NCI-H2227 treated with DMSO at 0.1 percent for 48 hours (cell line): ENCODE measurements at places on chromosomes 16 and 17.
A peak's percentile ranks its signal among the peaks of the same experiment; 100 is the strongest.

GRCh38 chr17:49076573-49077384 lies 55.8 kb upstream of the B4GALNT2 start:
- no peak for DNase-seq

- no peak for DNase-seq
Measured at GRCh38 chr17:63402431-63403212, 43.5 kb downstream of the CYB561 start.

- no peak for DNase-seq
Measured at GRCh38 chr17:28239271-28239624, 79.8 kb upstream of the TMEM97 start.

DNA sequence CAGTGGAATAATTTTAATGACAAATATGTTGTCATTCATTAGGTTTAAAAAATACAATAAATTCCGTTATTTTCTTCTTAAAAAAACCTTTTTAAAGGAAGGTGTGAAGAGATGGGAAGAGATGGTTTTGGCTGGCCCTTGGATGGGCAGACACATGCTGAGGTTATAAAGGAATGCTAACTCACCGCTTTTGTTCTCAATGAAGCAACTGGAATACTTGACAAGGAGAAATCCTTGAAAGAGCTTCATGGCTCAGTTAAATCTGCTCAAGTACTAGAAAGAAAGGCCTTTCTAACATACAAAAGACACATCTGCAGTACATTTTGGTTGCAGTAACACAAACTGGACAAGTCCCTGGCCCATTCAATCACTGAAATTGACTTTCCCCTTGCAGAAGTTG lies 158.3 kb upstream of the KCNJ16 start:
- no peak for DNase-seq

- DNase-seq = no peak
Measured at GRCh38 chr16:62450291-62450690, 414.1 kb upstream of the CDH8 start.

DNA sequence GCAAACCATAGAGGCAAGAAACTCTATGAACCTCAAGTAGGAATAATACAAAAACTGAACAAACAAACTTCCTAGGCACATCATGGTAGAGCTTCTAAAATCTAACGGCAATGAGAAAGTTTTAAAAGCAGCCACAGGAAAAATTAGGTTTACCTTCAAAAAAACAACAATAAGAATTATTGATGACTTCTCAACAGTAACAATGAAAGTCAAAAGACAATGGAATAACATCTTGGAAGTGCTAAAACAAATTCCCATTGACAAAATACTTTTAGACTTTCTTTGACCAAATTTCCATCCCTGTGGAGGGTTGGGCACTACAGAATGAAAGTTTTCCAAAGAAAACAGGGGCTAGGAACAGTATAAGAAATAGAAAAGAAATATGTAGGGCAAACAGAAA lies 222.9 kb upstream of the ERCC4 start:
- no peak for DNase-seq

- no peak for DNase-seq
Measured at GRCh38 chr17:52995147-52995546, 827.6 kb upstream of the KIF2B start.

DNA sequence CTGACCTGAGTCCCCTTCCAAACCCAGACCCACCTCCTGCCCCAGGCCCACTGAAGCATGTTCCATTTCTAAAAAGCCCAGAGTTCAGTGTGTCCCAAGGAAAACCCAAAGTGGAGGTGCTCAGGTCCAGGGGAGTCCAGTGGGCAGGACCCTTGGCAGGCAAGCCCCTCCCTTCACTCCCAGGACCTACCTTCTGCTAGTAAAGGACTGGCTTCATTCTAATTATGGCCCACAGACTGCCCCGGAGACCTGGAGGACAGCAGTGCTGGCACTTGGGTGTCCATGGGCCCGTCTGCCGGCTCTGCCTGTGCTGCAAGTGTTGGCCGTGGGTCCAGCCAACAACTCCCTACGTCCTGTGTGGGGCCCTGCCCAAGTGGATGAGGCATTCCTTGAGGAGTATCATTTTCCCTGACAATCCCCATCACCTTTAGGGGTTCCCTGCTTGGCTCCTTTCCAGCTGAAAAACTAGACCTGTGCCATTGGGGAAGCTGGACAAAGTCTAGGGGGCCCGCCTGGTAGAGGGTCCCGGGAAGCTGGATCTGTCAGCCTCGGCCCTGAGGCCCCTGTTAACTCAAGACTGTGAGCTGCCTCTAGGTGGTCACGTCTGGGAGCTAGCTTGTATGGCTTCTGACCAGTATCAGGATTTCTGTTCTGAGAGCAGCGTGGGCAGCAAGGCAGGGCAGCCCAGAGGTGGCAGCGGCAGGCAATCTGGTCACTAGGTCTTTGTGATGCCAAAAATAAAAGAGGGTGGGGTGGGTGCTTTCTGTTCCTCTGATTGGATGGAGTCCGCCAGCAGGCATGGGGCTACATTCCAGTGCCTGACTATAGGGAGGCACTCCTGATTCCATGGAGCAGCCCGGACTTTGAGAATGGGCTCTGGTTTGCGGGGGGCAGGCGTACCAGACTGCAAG lies 8.2 kb downstream of the CBX2 start:
- DNase-seq = no peak

GRCh38 chr16:19700319-19700781 lies 17.7 kb downstream of the KNOP1 start:
- no peak for DNase-seq

- no peak for DNase-seq
Measured at GRCh38 chr17:50514936-50515702, 6.9 kb downstream of the MYCBPAP start.

DNA sequence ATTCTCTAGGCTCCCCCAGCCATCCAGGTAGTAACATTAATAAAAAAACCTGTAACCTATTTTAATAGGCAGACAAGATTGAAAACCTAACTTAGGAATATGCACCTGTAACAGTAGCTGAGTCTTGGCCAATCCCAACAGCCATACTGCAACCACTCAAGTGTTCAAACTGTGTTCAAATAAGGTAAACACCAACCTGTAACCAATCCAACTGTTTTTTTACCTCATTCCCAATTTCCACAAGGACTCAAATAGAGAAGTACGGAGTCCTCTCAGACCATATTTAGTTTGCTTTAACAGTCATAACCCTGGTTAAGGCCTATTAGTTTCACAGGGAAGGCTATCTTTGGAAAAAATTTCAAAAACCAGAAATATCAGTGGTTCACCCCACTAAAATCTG lies 40.4 kb upstream of the NOS2 start:
- no peak for DNase-seq

- no peak for DNase-seq
Measured at GRCh38 chr17:73646409-73647300, 2.4 kb upstream of the SDK2 start.

DNA sequence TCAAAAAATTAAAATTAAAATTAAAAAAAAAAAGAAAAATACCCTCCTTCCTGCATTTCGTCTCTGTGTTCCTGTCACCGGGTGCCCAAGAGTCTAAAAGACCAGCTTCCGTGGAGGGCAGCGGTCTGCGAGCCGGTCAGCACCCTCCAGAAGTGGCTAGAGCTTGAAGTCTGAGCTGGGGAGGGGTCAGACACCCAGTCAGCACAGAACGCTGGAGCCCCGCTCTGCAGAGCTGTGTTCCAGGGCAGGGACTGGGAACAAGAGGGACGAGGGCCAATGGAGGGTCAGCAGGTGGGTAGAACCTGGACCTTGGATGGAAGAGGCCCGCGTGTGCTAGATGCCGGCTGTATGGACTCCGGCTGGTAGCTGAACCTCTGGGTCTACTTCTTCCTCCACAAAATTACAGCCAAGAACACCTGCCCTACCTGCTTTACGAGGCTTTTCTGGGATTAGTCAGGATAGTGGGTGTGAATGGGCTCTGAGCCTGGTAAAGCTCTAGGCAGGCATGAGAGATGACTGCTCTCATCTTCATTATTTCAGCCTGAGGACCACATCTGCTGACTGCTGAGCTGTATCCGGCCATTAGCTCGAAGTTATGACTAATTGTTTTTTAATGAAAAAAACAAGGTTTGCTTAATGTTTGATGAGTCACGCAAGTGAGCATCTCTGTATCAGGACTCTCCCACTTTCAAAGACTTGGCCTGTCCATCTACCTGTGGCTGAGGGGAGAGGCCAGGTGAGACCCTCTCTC lies 5.9 kb downstream of the TRPV1 start:
- no peak for DNase-seq

DNA sequence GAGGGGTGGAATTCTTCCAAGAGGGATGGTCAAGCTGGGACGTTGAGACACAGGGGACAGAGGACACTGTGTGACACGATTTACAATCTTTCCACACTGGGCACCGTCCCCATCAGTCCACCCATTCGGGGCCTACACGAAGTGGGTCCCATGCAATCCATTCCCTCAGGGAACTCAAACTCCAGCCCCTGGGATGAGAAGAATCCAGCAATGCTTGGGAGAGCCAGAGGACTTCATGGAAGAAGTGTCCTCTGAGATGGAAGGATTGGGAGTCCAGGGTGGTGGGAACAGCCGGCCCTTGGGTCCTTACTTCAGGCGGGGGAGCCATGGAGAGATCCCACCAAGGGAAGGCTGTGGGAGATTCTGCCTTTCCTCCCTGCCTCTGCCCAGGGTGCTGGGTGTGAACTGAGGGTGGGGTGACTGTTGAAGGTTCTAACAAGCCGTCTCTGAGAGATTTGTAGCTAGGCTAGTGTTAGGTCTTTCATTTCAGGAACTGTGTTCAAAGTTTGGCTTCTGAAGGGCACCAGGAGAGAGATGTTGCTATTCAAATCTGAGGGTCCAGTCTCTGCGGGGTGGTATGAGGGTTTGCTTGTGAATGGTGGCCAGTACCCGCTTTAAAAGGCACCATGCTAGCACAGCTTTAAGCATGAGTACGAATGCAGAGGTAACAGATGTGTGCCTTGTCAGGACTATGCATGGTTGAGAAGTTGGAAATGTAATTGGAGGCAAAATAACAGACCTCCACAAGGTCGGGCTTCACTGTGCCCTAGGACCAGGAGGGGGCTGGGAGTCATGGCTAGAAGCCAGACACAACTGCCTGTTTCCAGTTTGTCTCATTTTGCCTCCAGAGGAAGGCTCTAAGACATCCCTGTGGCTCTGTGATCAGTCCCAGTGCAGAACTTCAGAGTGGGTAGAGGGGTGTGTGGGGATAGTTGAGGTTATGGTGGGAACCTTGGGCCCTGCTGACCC lies 1.9 kb downstream of the ATP1B2 start:
- no peak for DNase-seq

- peak; percentile 25 for DNase-seq
Measured at GRCh38 chr17:79993390-79994227, 42.1 kb downstream of the TBC1D16 start.
